ENCODE measurements at places on chromosomes 7 and 10.

DNA sequence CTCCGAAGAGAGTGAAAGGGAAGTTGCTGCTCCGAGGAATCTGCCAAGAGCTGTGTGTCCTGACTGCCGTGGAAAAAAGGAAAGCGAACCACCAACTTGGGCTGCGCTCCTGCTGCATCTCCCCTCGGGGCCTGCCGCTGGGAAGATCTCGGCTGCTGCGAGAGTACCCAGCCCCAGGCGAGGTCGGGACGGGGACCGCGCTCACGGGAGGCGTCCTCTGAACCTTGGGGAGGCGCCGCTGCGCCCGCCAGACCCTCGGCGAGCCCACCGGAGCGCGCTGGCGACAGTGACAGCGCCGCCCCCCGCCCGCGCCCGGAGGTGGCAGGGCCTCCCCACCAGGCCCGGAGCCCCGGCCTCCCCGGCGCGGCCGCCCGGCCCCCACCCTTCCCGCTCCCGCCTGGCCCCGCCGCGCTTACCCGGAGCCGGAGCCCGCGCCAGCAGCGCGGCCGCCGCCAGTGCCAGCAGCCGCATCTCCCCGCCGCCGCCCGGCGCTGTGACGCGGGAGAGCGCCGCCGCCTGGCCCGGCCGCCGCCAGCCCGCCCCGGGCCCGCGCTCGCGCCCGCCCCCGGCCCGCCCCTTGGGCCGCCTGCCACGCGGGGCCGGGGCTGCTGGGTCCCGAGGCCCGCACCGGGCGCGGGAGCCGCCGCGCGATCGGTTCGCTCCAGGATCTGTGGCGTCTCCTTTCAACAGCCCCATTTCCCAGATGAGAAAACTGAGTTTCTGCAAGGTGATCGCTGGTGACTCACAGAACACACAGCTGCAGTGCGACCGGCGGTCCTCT is at the start of gene VSTM4:
VSTM4 (minus strand) TSS at position 508 of the 781 bp plus-strand sequence; CDS start at position 471, 37 bp downstream.
- no peak for DNase-seq

DNA sequence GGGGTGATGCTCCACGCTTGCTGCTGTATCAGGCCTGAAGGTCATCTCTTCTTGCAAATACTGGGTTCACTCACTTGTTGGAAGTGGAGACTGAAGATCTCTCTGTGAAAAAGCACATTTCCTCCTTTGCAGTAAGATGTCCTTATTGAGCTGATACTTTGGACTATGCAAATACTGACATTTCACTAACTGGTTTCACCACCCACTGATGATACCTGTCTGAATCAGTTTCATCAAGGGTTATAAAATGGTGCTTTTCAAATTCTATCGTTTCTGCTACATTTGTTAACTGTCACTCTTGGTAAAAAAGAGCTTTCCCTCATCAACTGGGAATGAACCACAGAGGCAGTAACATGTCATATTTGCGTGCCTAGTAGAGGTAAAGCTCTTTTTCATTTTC is 35.5 kb downstream of the RAB19 start:
- DNase-seq, result no peak

- no peak for DNase-seq
Measured at GRCh38 chr10:70324339-70324861, 40.6 kb upstream of the NPFFR1 start.

DNA sequence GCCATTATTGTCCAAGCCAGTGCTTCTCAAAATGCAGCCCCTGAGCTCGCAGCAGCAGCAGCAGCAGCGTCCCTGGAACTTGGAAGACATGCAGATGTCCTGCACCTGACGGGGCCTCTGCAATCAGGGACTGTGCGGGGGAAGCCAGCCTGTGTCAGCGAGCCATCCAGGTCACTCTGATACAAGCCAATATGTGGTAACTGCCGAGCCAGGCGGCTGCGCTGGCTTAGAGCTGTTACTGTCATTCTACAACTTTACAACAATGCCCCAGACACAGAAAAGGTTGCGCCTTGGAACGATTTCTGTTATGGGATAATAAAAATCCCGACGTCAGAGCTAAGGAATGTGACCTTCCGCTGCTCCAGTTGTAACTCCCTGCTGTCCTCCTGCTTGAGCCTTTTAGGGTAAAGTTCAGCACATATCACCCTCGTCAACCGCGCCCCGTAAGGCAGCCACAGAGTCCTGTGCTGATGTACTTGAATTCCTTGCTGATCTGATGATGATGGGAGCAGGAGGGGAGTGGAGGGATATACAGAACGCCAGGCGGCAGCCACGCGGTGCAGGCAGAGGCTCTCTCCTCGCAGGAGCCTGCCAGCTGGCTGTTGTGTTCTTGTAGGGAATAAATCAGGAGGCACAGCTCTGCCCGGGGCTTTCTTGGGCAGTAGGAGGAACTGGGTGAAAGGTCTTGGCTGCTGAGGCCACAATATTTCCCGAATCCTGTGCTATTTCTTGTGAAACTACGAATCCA is 20.0 kb upstream of the CRYGN start:
- peak; percentile 96 for DNase-seq

DNA sequence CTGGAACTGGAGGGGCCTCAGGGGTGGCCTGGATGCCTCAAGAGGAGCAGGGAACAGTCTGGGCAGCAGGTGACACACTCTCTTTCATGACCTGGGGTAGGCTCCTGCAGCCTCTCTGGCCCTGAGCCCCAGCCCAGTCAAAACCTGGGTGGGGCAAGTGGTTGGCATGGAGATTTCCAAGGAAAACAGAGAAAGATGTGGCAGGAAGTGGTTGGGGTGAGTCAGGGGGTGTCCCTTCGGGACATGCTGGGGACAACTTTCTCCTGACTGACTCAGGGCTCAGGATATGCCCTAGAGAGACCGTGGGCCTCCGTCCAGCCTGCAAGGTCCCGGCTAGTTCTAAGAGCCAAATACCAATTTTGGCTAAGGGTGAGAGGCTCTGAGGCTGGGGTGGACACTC is 2.9 kb downstream of the AQP1 start:
- DNase-seq, result peak; percentile 61

GRCh38 chr10:53939654-53940053 is 861.4 kb downstream of the PCDH15 start:
- no peak for DNase-seq

GRCh38 chr7:11533229-11533820 is 298.7 kb downstream of the THSD7A start:
- DNase-seq, result no peak

DNA sequence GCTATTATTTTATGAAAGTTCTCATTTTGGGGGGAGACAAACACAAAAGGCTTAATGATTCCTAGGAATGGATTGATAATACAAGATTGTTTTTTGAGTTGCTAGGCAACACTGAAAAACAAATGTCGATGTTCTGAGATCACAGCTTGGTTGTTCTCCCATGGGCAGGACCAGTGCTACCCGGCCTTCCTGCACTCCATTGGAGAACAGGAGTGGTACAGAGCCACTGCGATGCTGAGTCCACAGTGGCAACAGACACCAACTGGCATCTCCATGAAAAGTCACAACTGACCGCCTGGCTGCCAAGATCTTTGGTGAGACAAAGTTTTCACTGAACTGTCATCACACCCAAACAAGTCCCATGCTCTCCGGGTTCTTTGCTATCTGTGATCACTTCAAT is 68.9 kb upstream of the NMT2 start:
- peak; percentile 60 for DNase-seq

DNA sequence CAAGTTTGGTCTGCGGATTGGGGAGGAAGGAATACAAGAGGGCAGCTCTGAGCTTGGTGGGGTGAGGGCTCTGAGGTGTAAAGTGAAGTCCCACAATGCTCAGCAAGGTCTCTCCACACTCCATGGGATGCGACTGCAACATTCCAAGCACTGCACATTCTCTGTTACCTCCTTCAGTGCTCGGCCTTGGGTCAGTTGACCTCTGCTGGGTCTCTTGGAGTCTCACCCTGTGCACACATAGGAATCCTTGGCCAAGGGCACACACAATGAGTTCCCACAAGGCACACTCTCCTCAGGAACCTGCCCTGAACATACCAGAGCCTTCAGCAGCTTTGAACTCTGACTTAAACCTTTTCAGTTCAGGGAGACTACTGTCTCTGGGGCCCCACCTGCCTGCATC is 2.4 kb upstream of the WDFY4 start:
- DNase-seq, result no peak

GRCh38 chr7:76209310-76209709 is 7.6 kb downstream of the SRRM3 start:
- DNase-seq, result no peak

- no peak for DNase-seq
Measured at GRCh38 chr7:110637252-110637651, 453.7 kb upstream of the LRRN3 start.

DNA sequence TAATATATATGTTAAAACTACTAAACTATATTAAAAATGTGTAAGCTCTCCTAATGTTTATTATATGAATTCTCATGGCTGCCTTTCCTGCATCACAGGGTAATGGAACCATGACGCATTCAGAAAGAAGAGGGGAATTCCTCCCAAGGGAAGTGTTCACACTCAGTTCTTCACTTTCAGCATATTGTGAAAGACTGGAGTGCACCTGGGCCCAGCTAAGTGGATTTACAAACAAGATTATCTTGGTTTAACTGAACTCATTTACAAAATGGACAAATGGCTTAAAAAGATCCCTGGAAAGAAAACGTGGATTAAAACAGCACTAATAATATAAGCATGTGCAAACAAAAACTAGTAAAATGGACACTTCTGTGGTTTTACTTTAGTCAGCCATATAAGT is 149.8 kb downstream of the DOCK4 start:
- no peak for DNase-seq

DNA sequence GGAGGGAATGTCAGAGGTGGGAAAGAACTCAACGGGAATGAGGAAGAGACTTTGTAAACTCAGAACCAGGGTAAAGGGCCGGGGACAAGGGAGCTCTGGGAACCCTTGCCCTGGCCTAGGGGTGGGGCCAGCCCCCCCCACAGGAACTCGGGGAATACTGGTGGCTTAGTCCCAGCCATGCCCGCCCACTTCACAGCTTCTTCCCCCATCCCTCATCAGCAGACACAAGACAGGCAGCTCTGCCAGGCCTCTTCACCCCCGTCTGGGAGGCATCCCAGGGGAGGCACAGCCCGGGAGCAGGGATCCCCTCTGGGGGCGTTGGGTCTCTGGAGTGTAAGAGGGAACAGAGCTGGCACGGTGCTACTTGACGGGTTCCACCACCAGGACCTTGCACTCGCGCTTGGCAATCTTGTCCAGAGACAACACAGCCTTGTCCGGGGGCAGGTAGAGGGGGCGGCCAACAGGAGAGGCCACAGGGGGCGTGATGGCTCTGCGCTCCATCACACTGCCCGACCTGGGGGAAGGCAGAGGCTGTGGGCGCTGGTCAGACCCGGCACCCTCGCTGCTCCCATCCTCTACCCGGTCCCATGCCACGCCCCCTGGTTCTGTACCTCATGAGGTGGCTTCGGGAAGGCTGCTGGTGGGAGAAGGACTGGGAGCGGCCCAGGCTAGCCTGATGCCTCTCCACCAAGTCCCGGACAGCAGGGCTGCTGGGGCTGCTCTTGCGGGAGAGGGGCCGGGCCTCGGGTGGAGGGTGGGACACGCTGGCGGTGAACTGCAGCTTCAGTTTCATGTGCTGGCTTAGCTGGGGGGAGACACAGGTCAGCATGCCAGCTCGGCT is 3.7 kb downstream of the TRAPPC14 start:
- no peak for DNase-seq

- no peak for DNase-seq
Measured at GRCh38 chr7:101608772-101609713, 20.1 kb downstream of the MYL10 start.

GRCh38 chr7:37247861-37248260 is 200.8 kb downstream of the ELMO1 start:
- DNase-seq, result no peak

DNA sequence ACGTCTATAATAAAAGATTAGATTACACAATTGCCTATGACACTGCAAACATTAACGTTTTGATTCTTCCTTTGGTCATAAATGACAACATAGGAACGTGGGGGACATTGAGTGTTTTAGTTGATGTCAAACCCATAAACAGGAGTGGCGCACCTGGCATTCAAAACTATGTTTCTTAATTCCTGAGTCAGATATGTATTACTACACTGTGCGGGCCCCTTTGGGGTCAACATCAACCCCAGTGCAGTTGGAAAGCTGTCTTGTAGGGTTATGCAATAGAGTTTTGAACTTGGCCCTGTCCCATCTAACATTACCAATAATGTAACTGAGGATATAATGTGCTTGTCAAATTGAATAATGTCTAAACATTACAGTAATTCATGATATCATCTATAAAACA is 156.5 kb downstream of the CSTF2T start:
- no peak for DNase-seq

GRCh38 chr7:101428093-101428866 is 65.6 kb downstream of the COL26A1 start:
- DNase-seq, result no peak

DNA sequence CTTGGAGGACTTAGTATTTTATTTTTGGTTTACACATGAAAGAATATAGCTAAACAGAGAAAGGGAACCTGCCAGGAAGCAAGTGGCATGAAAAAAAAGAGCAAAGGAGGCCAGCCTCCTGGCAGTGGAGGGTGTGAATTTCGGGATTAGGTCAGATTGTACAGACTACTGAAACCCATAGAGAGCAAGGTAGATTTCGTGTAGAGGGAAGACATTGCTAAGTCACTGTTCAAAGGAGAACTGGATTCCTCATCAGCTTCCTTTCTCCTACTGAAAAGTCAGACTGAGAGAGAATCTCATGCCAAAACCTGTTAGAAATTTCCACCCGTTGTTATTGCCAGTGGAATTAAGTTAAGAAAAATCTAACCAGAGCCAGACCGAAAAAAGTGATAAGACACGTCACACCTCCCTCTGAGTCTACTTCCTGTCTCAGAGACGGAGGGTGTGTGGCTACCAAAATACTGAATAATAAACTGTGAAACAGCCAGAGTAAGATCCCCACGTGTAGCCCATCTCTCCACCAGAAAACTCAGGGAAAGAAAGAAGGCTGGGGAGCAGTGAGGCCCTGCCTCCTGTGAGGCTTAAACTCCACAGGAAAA is 118.8 kb downstream of the SKIDA1 start:
- DNase-seq, result no peak

DNA sequence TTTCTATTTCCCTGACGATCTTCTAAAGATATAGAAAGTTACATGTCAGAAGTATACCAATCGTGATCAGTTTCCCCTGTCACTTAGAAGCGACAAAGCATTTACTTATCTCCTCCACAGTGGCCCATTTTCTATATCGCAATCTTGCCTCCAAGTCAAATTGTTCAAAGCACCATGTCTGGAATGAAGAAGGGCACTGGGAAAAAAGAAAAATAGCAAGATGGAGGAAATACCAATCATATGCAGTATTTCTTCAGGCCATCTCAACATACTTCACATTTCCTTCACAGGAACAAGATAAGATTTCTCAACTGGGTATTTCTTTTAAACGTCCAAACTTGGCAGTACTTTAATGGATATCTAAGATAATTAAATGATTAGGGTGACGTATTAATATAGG is 63.3 kb upstream of the IL6 start:
- DNase-seq, result no peak

DNA sequence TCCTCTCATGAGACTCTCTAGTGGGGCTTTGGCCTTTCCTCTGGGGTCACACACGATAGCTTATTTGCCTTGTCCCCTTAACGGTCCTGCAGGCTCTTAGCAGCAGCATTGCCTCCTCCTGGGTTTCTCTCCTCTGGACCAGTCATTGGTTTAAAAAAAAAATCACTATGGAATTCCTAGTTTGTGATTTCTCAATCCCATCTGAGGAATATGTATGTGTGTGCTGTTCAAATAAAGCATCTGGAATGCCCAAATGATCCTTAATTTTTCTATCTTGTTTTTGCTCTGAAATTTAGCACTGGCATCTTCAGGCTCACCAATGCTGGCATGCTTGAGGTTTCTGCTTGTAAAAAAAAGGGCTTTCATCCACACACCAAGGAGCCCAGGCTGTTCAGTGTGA is 30.5 kb downstream of the ACTA2 start:
- DNase-seq, result no peak
